ENCODE measurements at places on chromosomes 5 and 9.

DNA sequence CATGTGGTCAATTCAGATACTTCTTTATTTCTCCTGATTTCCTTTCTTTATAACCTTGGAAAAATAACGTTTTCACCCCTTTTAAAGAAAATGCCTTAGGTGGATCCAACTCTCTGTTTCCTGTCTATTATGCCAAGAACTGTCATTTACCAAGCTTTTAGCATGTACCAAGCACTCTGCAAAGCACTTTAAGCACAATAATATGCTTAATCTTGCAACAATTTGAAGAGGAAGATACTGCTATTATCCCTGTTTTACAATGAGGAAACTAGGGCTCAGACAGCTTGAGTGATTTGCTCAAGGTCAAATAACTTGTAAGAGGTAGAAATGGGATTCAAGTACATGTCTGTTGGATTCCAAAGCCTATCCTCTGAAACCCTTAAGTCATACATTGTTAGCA lies 224.8 kb upstream of the IL12B start:
- DNase-seq: no peak

GRCh38 chr9:133683586-133684120 lies 47.5 kb downstream of the DBH start:
- no peak for DNase-seq

GRCh38 chr9:133427658-133428348 lies 5.6 kb downstream of the ADAMTS13 start:
- no peak for DNase-seq

- no peak for DNase-seq
Observed at GRCh38 chr5:104345222-104346016, 782.8 kb upstream of the NUDT12 start.

DNA sequence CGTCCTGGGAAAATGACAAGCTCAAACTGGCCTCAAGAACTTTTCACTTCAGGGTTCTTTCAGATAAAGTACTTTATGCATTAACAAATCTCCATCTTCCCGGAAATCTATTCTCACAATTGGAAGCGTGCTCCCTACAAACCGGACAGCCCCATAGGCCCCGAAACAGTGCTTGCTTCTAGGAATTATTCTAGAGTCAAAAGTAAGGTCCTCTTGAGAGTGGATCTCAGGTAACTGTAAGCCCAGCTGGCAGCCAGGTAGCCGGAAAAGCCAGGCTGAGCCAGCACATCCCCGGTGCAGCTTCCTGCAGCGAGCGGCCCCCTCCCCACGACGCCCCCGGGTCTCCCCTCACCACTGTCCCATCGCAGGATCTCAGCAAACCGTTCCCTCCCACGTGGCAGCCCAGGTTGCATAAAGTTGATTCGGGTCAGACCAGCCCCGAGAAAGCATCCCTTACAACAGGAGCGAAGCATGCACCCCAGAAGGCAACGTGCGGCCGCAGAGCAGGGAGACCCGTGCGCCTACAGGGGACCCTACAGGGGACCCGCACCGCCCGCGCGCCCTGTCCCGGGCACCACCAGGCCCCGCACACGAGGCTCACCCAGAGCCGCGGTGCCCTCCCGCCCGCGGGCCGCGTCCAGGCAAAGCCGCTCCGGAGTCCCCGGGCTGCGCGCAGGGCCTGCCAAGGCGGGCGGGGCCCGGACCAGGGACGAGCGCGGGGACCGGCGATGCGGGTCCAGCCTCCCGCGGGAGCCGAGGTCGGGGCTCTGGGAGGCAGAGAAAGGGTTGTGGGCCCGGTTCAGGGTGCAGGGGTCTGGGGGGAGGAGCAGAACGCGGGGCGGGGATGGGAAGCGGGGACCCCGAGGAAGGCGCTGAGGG lies 920 bp downstream of the LPCAT1 start:
- DNase-seq: no peak

DNA sequence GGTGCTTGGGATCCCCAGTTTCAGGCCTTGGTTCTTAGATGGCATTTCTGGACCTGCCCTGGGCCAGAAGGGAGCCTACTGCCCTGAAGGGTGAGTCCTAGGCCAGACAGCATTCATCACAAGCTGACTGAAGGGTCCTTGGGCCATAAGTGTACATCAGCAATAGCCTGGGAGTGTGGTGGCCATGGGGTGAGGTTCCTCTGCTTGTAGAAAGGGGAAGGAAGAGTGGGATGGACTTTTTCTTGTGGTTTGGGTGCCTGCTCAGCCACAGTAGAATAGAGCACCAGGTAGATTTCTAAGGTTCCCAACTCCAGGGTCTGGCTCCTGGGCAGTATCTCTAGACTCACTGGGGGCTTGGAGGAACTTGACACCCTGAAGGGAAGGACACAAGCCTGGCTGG lies 95.2 kb upstream of the PHF24 start:
- no peak for DNase-seq

GRCh38 chr5:172550096-172550765 lies 90.8 kb upstream of the NEURL1B start:
- DNase-seq: no peak

DNA sequence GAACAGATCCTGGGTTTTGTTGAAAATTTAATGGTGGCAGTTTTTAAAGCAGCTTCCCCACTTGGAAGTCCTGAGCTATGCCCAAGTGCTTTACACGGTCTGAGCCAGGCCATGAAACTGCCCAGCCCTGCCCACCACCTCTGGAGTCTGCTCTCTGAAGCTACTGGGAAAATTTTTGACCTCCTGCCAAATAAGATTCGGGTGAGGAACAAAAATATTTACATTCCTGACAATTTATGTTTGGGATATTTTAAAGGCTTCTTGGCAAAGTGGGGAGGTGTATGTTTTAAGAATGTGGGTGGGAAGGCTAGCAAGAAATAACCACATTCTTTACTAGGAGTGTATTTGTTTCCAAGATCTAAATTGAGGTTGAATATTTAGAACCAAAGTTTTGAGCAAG lies 50.0 kb downstream of the HACD4 start:
- no peak for DNase-seq

DNA sequence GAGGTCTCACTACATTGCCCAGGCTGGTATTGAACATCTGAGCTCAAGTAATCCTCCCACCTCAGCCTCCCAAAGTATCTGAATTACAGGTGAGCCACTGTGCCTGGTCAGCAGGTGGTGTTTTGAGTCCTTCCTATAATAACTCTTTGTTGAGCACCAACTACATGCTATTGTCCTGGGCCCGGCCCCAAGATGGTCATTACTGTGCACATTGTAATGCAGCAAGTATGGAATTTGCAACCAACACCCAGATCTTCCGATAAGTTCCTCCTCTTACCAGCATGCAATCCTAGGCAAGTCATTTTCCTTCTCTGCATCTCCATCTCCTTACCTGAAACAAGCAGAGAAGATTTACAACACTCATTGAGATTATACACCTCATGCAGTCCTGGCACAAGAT lies 510.3 kb upstream of the KLF4 start:
- DNase-seq: no peak

GRCh38 chr9:131946180-131946579 lies 133.5 kb downstream of the MED27 start:
- no peak for DNase-seq

GRCh38 chr5:38871790-38872551 lies 26.2 kb downstream of the OSMR start:
- no peak for DNase-seq

DNA sequence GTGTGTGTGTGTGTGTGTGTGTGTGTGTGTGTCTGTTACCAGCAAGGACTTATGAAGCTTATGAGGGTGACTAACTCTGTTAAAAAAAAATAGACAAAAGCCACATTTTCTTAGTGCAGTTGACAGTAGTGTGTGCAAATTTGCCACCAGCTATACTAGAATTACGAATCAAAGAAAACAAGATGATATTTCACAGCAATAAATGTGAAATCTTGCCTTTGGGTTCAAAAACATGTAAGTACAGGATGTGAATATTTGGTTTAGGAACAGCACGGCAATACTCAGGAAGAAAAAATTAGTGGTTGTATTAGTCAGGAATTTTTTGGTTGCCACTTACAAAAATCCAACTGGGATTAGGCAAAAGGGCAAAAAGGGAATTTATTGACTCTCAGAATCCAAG lies 117.4 kb downstream of the NPR3 start:
- DNase-seq: no peak
